Motor neuron (in vitro differentiated cells): ENCODE measurements at places on chromosomes 7 and 10. TPM values are rescaled to one million over a fixed set of nuclear protein-coding genes. Genes with fewer than 3 reads are reported as not detected.

Gene TPK1
- total RNA-seq = 17.3 and 18.0 TPM in 2 replicates

Gene CYP2W1
- total RNA-seq = 0.37 TPM in 1 of 2 replicates, not detected in the other

Gene HECW1
- total RNA-seq = 0.24 and 1.1 TPM in 2 replicates

Gene ADAM22
- total RNA-seq = 21.2 and 22.5 TPM in 2 replicates

Gene CDC123
- 115 and 117 TPM in 2 replicates for total RNA-seq

Gene SPRN
- total RNA-seq = 4.3 and 5.8 TPM in 2 replicates
